ENCODE measurements at places on chromosomes 6 and 20.

DNA sequence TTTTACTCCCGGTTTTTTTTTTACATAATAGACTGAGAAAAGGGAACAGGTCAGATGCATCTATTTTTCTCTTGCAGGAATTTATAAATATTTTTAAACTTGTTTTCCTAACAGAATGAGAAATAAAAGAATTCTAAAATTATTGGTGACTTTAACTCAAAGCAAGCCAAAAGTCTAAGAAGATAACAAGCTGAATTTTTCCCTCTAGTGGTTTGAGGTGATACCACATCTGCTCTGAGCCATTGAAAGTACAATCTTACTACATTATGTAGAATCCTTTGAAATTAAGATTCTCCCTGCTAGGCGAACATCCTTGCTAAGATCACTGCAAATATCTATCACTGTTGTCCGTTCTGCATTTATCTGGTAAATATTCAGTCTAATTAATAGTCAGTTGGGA lies 10.7 kb upstream of the STMND1 start:
- no peak for DNase-seq

DNA sequence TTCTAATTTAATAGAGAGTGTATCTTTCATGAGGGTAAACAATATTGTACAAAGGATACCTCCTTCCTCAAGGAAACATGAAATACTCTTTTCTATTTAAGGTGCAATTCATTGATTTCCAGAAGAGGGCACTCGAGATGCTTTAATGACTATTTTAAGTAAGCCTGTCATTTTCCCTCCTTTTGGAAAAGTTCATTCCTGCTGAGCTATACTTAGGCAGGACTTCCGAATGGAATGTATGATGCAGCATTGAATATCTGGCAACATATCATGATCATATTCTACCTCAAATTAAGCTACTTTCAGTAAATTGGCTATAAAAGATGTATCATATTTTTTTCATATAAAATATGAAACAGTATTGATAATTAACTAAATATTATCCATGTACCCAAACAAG lies 5.0 kb downstream of the DST start:
- no peak for DNase-seq

- peak; percentile 6 for DNase-seq
Measured at GRCh38 chr6:141677598-141678211, 455.0 kb upstream of the GJE1 start.

- no peak for DNase-seq
Measured at GRCh38 chr6:47165918-47166317, 123.8 kb upstream of the ADGRF1 start.
